Esophagus squamous epithelium (tissue), 5 donors: ENCODE measurements at places on chromosomes 6 and 20.

- DNase-seq: no peak
Observed at GRCh38 chr6:25341203-25341552, 62.0 kb downstream of the CARMIL1 start.

DNA sequence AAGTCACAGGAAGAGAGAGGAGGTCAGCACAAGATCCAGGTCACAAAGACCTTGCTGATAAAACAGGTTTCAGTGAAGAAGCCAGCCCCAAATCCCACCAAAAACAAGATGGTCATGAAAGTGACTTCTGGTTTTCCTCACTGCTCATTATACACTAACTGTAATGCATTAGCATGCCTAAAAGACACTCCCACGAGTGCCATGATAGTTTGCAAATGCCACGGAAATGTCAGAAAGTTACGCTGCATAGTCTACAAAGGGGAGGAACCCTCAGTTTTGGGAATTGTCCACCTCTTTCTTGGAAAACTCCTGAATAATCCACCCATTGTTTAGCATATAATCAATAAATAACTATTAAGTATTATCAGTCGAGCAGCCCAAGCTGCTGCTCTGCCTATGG, 427.2 kb downstream of the RFPL4B start:
- DNase-seq: no peak

DNA sequence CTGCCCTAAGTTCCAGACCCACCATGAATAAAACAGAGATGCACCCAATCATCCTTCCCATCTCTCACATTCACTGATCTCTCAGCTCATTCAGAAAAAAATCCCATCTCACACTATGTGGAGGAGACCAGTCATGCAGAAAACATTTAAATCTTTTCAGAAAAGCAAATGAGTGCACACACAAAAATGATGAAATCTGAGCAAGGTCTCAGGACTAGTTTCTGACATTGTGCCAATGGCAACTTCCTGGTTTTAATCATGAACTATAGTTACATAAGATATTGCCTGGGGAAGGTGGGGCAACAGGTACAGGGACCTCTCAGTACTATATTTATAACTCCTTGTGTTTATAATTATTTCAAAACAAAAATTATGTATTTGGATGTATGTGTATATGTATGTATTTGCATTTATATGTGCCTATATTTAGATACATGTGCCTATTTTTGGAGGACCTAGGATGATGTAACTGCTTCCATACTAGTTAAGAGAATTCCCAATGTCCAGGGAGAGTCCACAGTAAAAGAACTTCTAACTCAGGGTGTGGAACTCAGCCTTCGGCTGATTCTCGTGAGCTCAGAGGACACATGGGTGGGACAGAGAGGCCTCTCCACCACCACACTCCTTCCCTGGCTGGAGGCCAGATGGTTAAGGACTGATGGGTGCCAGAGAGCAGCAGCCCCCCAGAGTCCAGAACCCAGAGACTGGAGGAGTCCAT, 71.7 kb upstream of the MAP3K4 start:
- DNase-seq: no peak

GRCh38 chr6:25251426-25251825, 27.7 kb upstream of the CARMIL1 start:
- no peak for DNase-seq

GRCh38 chr6:128400875-128401274, 119.5 kb downstream of the PTPRK start:
- DNase-seq: no peak

DNA sequence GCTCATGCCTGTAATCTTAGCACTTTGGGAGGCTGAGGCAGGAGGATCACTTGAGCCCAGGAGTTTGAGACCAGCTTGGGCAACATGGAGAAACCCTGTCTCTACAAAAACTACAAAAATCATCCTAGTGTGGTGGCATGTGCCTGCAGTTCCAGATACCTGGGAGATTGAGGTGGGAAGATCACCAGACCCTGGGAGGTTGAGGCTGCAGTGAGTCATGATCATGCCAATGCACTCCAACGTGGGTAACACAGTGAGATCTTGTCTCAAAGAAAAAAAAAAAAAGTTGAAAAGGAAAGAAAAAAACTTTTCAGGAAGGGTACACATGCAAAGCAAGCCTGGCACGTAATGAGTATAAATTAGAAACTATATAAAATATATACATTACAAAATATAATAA, 65.8 kb upstream of the FBXO30 start:
- no peak for DNase-seq

DNA sequence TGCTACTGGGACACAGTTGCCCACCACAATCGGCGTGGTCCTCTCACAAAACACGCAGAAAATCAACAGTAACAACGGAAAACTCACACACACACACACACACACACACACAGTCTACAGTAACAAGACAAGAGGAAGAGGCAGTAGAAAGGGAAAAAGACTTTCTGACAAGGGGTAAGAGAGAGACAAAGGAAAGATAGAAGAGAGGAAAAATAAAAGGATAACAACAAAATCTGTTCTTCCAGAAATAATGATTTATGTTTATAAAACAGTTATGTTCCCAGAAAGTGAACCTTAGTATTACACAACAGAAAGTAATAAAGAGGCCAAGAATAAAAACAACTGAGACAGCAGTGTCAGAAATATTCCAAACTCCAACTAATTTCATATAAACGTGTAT, 2.9 kb downstream of the RANBP9 start:
- DNase-seq: no peak

DNA sequence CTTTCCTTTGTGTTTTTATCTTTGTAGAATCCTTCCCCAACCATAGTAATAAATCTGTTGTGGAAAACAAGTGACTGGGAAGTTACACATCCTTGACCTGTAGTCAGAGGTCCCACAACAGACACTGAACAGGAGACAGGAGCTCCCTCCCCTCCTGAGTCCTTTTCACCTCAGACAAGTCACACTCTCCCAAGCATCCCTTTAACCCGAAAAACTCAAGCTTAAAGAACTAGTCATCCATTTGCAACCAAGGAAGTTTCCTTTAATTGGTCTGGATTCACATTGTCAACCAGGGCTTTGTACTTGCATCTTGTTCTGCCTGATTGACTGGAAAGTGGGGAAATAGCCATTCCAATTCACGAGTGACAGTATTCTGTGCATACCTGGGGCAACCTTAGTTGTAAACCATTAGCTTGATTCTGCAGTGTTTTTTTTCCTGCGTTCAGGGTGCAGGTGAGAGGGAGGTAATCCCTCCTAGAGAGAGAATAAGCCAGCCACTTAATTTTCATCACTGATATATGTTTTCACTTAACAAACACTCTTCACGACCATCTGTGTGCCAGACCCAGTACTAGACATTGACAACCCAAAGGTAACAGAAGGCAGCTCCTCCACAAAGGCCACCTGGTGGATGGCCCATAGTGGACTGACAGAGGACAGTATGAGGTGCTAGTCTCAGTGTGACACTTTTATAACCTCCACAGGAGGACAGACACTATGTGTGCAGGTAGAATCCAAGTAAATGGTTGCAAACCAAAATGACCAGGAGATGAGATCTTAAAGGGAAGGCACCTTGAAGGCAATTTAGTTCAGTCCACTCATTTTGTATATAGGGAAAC, 112.4 kb downstream of the SLX4IP start:
- DNase-seq: no peak

GRCh38 chr6:112321941-112322424, 25.1 kb upstream of the RFPL4B start:
- DNase-seq: no peak

- DNase-seq: no peak
Observed at GRCh38 chr6:5724911-5725310, 281.8 kb downstream of the NRN1 start.

- DNase-seq: no peak
Observed at GRCh38 chr6:6604015-6604414, 15.5 kb downstream of the LY86 start.

DNA sequence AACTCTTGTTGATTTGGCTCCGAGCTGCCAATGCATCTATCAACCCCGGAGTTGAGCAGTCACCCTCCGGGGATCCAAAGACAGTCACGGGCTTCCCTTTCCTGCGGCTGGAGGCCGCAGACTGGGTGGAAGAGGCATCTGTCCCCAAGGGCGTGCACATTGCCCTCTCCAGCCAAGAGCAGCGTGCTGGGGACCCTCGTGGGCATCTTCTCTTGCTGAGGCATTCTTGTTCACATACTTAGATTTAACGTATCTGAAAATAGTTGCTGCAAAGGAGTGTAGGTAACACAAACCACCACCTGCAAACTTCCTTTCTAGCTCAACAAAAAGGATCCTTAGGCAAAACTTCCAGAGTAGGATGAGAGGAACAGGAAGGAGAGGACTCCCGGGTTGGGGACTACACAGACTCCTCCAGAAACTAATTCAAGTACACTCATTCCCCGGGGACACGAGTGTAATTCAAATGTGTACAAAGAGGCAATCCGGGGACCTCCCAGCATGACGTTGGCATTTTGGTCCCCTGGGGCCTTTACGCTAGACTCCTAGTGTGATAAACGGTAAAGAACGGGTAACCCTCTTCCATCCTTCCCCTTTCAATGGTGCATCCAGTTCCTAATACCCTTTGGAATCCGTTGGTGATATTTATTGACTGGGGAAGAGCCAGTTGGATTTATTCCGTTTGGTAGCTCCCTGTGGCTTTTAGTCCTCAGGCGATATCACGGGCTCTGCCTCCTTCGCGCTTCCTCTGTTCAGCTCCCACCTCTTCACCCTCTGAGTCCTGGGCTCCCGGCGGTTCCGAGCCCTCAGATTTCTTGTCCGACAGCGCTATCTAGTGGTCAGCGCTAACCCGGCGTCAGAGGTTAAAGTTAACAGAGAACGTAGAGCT, 2.7 kb upstream of the COL12A1 start:
- DNase-seq: peak; percentile 4

DNA sequence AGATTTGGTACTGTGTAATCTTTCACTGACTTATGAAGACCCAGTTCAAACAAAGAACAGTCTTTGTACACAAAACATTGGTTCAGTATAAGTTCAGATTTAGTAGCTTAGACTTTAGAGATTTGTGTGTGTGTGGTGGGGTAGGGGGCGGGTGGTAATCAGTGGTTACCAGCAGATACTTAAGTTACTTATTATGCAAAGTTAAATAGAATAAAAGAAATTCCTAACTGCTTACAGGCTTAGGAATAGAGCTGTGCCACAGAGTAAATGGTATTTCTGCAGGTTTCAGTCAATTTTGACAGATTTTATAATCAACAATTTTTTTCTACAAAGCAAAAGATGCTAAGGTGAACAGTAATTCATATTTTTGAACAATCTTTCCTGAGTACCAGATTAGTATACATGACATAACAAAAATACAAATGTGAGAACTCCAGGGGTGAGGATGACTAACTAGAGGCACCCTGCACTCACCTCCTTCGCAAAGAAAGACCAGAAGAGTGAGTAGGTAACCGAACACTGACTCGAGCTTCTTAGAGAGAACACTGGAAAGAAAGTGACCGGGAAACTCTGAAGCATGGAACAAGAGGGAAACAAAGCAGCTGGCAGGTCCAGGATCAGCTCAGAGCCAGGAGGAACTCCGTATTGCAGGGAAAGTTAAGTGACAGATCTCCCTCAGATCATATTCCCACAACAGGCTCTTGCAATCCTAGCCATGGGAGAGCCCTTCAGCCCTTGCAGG, 560.6 kb downstream of the COL12A1 start:
- DNase-seq: no peak

- no peak for DNase-seq
Observed at GRCh38 chr6:122033564-122034181, 365.8 kb upstream of the HSF2 start.

DNA sequence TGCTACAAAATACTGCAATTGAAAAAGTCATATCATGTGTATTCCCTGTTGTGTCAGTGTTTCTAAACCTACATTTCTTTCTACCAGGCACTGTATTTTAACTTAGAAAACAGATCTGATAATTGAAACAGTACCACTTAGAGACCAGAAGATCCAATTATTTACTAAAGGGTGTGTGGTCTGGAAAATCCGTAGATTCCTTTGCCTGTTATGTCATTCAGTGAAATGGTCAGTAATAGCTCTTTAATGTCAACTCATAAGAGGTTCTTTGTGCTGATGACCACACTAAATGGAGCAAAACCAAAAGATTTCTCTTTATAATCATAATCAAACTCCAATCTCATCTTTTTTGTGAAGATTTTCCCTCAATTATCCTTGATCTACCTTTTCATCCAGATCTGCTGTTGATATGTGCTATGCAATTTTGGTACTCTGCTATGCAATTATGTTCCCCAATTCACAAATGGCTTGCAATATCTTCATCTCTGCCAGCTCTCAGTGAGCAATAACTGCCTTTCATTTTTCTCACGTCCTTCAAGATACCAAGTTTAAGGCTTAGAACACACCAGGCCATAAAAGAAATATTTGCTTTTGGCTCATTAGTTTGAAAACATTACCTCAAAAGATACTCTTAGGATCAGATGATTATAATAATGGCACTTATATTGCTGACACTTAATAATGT, 165.5 kb downstream of the MOXD1 start:
- DNase-seq: no peak

DNA sequence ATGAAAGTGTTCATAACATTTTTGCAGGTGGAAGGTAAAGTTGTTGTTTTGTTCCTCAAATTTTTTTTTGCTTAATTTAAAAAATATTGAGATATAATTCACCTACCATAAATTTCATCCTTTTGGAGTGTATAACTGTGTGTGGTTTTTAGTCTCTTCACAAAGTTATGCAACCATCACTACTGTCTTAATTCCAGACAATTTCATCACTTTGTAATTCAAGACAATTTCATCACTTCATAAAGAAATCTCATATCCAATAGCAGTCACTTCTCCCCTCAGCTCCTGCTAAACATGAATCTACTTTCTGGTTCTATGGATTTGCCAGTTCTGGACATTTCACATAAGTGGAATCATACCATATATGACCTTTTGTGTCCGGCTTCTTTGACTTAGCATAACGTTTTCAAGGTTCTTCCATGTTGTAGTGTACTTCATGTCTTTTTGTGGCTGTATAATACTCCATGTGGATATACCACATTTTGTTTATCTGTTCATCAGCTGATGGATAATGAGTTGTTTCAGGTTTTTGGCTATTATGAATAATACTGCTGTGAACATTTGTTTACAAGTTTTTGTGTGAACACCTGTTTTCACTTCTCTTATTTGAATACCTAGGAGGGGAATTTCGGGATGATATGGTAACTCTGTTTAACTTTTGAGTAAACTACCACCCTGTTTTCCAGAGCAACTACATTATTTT, 18.8 kb downstream of the ZFAND3 start:
- DNase-seq: no peak

- DNase-seq: no peak
Observed at GRCh38 chr6:105711216-105711615, 308.3 kb upstream of the PREP start.

DNA sequence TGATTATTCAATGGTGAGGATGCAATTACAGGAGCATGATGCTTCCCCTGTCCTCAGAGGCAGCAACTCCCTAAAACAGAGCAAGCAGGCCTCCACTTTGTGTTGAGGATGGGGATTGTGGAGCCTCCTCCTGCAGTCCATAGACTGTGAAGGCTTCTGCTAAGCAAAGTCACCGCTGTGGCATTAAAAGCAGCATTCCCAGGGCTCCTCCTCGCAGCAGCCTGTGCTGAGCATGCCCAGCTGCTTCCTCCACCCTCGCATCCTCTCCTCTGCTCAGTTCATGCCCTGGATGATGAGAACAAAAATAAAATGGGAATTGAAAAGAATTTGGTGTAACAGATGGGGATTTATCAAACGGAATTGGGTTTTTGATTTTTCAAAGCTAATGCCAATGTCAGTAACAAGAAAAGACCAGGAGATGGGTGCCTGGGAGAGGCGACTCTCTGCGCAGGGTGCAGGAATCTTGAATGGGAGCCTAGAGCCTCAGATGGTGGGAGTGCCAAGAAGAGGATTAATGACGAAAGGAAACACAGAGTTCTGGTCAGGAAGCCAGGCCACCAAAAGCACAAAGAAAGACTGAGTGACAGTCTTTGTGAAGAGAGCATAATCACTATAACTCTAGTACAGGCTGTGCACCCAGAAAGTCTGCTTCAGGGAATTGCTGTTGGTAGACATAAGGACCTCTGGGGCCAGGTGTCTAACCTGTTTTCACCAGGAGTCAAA, 347.6 kb downstream of the TPBG start:
- no peak for DNase-seq
